ENCODE measurements at places on chromosomes 1 and 21.

- DNase-seq: peak; percentile 32
Observed at GRCh38 chr21:25638660-25639550, at the start of gene JAM2. TSS of gene JAM2 (plus strand) at chr21:25639258. CDS start at chr21:25639822, 564 bp downstream.

GRCh38 chr1:152972196-152972886 lies 1.9 kb downstream of the SPRR4 start:
- no peak for DNase-seq

GRCh38 chr1:155884031-155884960 lies 24.9 kb downstream of the SYT11 start:
- no peak for DNase-seq

- no peak for DNase-seq
Observed at GRCh38 chr1:181987334-181987895, 74.1 kb downstream of the ZNF648 start.

DNA sequence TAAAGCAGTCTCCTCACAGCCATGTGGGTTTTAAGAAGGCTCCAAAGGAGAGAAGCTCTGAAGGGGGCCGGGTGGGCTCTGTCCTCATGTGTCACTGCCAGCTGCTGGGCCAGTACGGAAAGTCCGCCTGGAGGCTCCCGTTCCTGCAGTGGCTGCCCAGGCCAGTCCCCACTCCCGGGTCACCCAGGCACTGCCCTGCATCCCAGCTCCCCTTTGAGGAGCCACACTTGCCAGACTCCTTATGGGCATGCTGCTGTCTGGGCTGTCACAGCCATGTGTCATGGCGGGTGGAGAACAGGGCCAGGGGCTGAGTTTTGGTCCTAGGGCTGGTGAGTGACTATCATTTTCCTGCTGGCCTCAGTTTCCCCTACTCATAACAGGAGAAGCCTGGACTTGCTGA lies 79.4 kb upstream of the ACTRT2 start:
- no peak for DNase-seq

GRCh38 chr1:217053676-217054075 lies 330.4 kb upstream of the ESRRG start:
- no peak for DNase-seq

- DNase-seq: no peak
Observed at GRCh38 chr1:161218301-161219077, 3.4 kb downstream of the FCER1G start.

GRCh38 chr1:2587071-2587859 lies 688 bp downstream of the PRXL2B start:
- peak; percentile 28 for DNase-seq

GRCh38 chr1:45953934-45954847 lies 150.8 kb downstream of the MAST2 start:
- DNase-seq: no peak

DNA sequence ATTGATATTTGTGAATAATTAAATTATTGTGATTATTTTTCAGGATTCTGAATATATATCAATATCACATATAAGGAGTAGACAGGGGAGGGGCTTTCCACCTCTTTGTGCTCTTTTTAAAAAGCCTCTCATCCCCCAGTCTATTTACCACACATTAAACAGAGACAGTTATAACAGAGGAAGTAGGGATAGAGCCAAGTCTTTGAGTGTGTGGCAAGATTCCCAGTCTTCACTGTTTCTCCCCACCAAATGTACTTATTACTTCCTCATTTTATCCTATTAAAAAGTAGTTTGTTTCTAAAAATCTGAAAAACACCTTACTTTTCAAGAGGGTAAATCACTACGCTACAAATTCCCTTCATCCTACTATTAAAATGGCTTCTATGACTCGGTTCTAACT lies 46.7 kb downstream of the EPS15 start:
- DNase-seq: no peak

GRCh38 chr1:63442141-63442475 lies 74.7 kb downstream of the ALG6 start:
- no peak for DNase-seq

- no peak for DNase-seq
Observed at GRCh38 chr1:50582346-50582745, 159.1 kb upstream of the DMRTA2 start.

DNA sequence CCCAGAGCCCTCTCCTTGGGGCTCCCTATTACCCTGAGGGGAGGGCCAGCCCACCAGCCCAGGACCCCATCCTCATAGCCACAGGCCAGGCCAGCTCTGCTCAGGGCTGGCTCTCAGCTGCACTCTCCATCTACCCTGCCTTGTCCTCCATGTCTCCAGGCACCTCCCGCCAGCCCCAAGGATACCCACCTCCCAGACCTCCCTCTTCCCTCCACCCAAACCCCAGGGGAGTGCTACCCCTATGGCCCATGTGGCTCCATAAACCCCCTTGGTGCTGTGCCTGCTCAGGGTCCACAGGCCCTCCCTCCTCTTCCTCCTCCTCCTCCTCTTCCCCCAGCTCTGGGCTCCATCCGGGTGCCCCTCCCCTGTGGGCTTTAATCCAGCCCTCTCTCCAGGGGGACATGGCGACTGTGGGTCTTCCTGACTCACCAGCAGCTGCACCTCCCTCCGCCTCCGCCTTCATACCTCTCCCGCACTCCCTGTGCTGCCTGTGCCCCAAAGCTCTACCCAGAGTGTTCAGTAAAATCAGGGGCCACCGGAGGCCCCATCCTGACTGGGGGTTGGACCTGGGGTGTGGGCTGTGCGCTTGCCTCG lies 9.1 kb downstream of the YBEY start:
- peak; percentile 47 for DNase-seq

- DNase-seq: peak; percentile 70
Observed at GRCh38 chr1:107250169-107250568, 109.3 kb downstream of the NTNG1 start.

DNA sequence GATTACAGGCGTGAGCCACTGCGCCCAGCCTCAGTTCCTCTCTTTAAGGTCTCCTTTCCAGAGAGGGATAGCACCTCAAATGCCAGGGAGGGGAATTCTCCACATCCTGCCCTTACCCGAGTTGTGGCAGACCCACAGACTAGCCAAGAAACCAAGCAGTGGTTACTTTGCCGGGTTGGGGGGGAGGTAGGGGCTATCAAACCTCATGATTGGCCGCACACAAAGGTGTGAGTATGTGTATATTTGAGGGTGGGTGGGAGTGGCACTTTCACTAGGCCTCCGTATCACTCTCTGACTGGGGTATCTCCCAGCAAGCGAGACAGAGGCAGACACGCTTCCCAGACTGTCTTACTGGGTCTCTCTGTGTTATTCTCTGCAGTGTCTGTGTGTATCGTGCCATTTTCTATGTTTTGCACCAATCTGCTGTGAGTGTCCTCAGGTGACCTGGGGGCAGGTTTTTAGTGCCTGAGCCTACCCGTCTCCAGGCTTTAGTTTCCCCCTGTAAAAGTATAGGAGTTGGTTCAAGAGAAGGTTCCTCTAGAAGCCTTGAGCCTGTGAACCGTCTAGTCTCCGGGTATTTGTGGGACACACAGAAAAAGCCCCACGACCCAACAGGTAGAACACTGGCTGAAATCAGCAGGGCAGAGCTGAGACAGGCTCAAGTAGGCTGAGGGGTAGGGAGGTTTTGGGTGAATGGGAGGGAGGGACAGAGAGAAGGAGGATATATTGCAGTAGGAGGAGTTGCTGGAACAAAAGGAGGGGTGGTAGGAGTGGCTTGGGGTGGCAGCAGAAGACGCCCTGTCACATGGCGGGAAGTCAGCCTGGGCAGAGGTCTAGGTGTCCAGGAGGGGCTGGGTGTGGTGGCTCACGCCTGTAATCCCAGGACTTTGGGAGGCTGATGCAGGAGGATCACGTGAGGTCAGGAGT lies 10.3 kb downstream of the LMNA start:
- no peak for DNase-seq

DNA sequence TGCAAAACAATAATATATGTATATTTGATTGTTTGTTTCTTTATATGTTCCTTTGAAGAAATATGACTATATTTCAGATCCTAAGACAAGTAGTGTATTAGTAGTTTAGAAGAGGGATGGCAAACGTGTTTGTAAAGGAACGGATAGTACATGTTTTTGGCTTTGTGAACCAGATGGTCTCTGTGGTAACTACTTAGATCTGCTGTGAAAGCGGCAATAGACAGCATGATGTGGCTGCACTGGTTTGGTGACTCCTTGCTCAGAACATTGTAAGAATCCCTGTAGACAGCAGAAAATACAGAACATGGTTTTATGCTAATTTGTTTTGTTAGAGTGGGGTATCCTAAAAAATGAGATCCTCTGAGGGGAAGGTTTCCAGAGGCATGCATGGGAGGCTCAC lies 3.1 kb downstream of the ACADM start:
- DNase-seq: no peak

DNA sequence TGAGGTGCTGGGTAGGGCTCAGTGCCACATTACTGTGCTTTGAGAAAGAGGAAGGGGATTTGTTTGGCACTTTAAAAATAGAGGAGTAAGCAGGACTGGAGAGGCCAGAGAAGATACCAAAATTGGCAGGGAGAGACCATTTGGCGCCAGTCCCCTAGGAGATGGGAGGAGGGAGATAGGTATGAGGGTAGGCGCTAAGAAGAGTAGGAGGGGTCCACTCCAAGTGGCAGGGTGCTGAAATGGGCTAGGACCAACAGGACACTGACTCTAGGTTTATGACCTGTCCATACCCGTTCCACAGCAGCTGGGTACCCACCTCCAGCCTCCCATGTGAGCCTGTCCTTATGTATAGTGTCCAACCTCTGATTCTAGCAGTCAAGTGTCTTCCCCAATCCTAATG lies 1.0 kb upstream of the CRTC2 start:
- no peak for DNase-seq

- DNase-seq: no peak
Observed at GRCh38 chr1:198064181-198064580, 92.6 kb upstream of the NEK7 start.

GRCh38 chr1:78114034-78114956 lies 68.5 kb downstream of the GIPC2 start:
- peak; percentile 81 for DNase-seq

- DNase-seq: no peak
Observed at GRCh38 chr1:32883338-32884031, 2.8 kb upstream of the HPCA start.
